Activated CD4-positive, alpha-beta T cell treated with anti-CD3 and anti-CD28 coated beads, Interleukin-2, amount 50 U/mL, for 24 hours (primary cell): ENCODE measurements at places on chromosomes 2 and 18.

DNA sequence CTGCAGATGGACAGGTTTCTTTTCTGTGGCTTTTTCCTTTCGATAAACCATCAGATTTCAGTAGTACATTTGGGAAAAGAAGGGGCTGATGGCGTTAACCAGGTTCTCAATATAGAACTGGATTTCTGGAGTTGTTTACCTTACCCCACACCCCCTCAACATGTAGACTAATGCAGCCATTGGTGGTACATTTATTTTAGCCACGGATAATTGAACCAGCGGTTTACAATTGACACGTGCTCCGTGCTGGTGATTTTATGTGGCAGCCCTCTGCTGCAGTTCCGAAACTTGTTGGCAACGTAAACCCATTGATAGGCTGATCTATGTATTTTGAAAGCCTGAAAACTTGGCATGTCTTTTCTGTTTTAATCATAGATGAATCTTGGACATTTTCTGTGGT lies 5.4 kb downstream of the SOX11 start:
- DNase-seq: no peak

DNA sequence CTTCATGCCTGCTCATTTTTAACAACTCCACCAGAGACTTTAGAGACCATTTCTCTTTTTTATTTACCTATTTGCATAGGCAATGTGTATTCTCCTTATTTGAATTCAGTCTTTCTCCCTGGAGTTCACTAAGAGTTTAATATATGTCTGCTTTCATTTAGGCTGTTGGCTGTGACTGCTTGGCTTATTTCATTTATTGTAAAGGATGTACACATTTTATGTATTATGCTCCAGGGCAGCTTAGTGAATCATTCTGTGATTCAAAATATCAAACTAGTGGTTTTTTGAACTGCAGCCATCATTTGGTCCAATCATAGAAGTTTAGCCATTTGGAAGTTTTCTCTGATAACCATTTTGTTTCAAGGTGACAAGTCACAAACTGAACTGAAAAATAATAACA lies 229.6 kb downstream of the LPIN1 start:
- no peak for DNase-seq

DNA sequence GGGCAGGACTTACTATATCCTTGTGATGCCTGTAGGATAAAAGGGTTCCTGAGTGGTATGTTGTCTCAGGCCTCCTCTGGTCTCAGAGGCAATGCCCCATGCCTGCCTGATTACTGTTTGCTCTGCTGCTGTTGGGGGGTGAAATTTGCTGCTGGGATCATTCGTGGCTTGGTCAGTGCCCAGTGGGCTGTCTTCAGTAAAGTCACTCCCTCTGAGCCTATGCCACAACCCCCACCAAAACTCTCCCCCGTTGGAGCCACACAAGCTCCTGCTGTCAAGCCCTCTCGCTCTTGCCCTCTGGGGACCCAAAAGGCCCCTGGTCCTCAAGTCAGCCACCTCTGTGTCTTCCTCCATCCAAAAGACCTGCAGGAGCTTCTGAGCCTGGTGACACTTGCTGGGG lies 38.6 kb upstream of the TGIF1 start:
- DNase-seq: no peak

DNA sequence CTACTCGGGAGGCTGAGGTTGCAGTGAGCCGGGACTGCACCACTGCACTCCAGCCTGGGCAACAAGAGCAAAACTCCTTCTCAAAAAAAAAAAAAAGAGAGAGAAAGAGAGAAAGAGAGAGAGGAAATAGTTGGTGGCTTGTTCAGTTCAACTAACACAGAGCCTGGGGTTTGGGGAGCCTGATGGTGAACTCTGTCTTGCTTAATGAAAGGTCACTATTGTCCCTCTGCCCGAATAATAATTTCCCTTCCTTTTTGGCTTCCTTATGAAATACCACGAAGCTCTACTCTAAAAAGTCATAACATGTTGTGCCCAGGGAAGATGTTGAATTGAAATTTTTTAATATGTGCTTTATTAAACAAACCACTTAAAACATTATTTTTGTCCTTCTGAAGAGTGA lies 17.3 kb downstream of the BCL2 start:
- DNase-seq: no peak

GRCh38 chr2:239406316-239406995 lies 5.6 kb upstream of the HDAC4 start:
- DNase-seq: no peak

DNA sequence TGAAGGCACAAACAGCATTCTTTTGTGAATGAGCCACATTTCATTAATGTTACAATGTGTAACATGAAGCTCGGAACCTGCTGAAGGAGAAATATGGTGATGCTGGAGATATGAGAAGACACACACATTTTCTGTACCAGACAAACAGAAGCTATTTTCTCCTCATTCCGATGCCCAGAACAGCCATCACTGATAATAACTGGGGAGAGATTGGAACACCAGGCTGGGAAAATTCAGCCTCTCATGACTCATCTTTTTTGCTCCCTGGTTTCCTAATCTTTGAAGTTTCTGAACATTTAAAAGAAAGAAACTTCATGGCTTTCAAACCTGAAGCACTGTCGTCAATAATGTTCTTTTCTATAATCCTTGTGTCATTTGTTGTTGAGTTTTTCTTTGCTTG lies 110.9 kb downstream of the LYPD6 start:
- no peak for DNase-seq

DNA sequence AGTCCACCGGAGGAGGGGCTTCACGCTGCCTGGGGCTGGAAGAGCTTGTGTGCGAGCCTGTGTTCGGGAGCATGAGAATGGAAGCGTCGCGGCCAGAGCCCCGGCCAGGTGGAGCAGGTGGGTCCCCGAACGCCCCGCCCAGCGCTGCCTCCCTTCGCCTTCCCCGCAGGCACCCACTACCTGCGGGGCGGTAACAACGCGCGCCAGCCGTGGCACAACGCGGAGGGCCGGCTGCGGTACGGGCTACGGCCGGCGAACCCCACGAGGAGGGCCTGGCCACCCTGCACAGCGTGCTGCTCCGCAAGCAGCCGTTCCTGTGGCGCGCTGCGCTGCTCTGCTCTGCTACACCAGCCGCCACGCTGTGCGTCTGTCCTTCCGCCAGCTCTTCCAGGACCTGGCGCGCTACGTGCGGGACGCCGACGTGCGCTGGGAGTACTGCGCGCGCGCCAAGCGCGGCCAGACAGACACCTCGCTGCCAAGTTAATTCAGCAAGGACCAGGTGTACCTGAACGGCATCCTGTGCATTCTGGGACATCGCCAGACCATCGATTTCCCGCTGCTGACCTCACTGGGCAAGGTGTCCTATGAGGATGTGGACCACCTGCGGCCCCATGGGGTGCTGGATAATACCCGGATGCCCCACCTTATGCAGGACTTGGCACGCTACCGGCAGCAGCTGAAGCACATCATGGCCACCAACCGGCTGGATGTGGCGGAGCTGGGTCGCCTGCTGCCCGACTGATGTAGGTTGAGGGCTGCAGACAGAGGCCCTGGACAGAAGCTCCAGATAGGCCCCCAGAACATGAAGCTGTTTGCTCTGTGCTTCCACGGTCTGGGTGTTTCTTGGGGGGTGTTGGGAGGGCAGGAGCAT lies 200.6 kb downstream of the NAPG start:
- no peak for DNase-seq

- DNase-seq: no peak
Observed at GRCh38 chr2:240124651-240125030, 11.5 kb downstream of the COPS9 start.

- no peak for DNase-seq
Observed at GRCh38 chr2:110713513-110714362, 18.6 kb upstream of the ACOXL start.

- no peak for DNase-seq
Observed at GRCh38 chr2:74155830-74156229, 8.1 kb upstream of the BOLA3 start.

- no peak for DNase-seq
Observed at GRCh38 chr2:100126897-100127401, 15.4 kb downstream of the AFF3 start.

- DNase-seq: no peak
Observed at GRCh38 chr2:98547092-98547790, 61.1 kb downstream of the COA5 start.

DNA sequence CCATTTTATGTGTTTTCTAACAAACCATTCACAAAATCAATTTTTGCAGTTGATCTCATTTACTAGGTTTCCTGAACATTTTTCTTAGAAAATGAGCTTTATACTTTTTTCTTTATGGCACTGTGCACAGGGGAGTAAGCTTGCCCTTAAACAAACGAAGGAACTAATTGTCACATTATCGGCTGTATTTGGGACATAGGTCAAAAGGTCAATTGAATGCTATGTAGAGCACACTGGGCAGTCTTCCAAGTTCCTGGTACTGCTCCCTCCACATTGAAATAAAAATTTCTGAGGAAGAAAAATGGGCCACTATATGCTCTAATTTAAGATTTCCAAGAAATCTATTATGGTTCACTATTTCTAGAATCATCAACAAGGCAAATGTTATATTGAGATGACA lies 93.6 kb upstream of the TMEFF2 start:
- DNase-seq: no peak

- peak; percentile 16 for DNase-seq
Observed at GRCh38 chr2:95728878-95729596, 137.2 kb downstream of the TRIM43 start.

- no peak for DNase-seq
Observed at GRCh38 chr2:1883476-1883875, 139.2 kb upstream of the PXDN start.

- DNase-seq: no peak
Observed at GRCh38 chr2:37472959-37473358, 128.5 kb downstream of the QPCT start.

DNA sequence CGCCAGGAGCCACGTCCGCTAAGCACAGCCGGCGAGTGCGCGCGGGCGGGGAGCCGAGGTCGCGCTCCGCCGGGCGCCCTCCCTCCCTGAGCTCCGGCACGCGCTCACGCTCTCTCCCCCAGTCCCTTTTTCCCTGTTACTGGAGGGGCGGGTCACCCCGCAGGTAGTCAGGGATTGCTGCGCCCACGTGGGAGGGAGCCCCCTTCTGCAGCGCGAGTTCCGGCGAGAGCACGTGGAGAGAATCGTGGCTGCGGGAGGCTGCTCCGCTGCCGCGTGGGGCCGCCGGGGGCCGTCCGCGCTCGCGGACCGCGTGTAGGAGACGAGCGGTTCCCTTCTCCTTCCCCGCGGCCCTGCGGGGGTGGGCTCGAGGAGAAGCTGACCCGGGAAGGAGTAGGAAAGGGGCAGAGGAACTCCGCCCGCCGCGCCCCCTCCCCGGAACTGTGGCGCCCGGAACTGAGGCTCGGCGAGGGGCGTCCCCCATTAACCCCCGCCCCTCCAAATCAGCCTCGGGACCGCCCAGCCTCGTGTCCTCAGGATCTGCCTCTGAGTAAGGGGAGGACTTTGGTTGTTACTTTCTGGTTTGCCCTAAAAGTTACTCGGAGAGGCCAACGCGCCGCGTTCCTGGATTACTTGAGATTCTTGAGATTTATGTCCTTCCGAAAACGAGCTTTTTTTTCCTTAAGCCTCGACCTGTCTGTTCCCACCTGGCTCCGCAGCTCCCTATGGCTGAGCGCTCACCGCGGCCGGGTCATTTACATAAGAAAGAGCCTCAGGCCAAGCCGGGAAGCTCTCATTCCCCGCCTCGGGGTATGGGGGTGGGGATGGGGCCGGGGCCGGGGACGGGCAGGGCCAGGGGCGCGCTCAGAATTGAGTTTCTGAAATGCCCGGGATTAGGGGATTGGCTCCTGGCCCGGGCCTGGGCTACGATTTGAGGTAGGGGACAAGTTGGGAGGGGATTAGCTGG lies 1.1 kb downstream of the HK2 start:
- DNase-seq: peak; percentile 68

DNA sequence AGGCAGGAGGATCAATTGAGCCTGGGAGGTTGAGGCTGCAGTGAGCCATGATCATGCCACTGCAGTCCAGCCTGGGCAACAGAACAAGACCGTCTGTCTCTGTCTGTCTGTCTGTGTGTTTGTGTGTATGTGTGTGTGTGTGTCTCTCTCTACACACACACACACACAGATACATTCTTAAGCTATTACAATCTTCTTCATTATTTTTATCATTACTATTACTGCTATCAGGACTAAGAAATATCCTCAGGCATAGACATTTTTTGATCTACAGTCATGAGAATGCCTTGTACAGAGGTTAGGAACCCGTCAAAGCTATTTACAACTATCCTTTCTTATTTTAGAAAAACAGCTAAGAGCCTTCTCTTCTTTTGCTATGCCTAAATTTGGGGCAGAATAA lies 207.4 kb downstream of the NEDD4L start:
- no peak for DNase-seq

DNA sequence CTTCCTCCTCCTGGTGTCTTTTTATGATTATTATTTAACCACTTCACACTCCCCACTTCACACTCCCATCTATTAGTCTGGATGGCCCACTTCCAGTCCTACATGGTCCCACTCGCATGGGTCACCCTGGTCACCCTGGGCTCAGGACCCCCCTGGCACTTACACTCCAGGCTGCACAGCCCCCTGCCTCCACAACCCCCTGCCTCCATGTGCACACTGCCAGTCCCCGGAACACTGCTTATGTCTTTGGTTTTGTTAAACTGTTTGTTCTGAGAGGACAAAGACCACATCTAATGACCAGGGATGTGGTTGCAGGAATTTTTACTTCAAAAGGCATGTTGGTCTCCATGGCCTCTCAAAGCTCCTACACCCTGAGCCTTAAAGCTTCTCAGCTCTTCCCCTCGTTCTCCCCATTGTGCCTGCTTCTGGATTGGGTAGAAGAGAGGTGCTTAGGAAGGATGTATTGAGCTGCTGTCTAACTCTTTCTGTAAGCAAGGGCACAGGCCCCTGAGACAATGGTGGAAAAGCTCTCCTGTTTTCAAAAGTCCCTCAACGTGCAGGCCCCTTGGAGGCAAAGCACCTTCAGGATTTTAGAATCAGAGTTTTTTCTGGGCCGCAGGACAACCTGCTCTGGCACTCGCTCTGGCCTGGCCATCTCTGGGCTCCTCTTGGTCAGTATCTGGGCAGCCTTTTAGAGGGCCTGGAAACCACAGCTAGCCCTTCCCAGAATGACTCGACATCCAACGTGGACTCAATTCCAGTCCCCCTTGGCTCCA lies 150.0 kb upstream of the HAAO start:
- DNase-seq: no peak

DNA sequence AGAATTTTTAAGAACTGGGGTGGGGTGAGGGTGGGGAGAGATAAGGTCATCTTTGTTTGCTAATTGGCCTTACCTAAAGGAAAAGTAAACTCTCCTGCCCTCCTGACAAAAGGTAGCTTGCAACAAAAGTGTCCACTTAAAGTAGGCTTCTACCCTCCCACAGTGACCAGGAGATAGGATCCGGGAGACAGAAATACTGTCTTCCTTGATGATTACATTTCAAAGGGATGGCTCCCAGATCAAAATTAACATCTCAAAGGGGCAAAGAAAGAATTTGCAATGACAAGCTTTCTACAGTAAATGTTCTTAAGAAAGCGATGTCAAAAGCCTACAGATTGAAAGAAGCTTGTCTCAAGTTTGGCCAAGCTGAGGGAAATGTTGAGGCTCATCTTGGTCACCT lies 775.3 kb downstream of the CPS1 start:
- no peak for DNase-seq

- no peak for DNase-seq
Observed at GRCh38 chr2:135555311-135555710, 24.0 kb downstream of the R3HDM1 start.
